ENCODE measurements at places on chromosomes 2 and 18.

GRCh38 chr2:33897741-33898140, 298.6 kb upstream of the FAM98A start:
- DNase-seq: no peak

DNA sequence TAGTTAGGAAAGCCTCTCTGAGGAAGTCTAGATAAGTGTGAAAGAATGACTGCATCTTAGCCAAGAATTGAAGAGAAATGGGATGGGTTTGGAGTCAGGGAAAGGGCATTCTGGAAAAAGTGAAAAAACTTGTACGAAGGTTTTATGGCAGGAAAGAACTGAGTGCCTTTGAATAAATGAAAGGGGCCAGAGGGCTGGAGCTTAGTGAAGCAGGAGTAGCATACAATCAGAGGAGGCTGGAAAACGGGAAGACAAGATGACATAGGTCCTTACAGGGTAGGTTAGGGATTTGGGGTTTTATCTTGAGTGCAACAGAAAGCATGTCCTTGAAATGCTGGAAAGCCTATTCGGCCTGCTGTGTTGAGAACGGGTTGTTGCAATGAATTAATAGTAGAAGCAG, 152.6 kb upstream of the RND3 start:
- DNase-seq: no peak

DNA sequence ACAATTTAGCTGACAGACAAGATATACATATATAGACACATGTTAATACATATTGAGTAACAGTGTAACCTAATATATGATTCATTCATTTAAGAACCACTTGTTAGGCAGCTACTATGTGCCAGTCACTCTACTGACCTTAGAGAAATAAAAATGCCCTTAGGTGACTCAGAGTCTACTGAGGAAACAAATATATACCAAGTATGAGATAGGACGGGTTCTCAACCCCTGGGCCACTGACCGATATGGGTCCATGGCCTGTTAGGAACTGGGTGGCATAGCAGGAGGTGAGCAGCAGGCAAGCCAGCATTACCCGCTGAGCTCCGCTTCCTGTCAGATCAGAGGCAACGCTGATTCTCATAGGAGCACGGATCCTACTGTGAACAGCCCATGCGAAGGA, 14.8 kb downstream of the STRN start:
- DNase-seq: no peak

- no peak for DNase-seq
Observed at GRCh38 chr2:191231995-191232394, 13.2 kb upstream of the MYO1B start.

DNA sequence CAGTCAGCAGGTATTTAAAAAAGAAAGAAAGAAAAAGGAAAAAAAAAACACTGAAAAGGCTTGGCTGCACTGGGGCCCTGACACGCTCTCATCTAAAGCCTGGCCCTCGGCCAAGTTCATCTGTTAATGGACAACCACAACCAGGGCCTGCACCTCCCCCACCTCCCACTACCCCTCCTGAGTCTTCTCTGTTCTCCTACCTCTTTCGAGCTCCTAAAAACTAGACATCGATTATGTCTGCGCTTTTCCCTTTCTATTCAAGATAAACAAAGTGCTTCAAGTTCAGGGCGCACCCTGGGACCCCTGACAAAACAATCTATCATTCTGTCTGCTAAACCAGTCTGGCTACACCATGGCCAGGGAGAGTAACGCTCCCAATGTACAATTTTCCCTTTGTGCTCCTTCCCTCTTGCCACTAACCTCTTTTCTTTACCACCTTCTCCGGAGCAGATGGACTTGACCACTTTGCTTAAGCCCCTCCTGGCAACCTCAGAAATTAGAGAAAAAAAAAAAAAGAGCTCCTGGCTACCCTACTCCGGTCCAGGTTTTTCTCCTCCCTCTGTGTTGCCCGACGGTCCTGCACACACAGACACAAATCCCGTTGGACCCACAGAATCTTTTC, 22.7 kb downstream of the BCL11A start:
- no peak for DNase-seq

- DNase-seq: no peak
Observed at GRCh38 chr2:241953324-241953928, 83.9 kb downstream of the RTP5 start.

- no peak for DNase-seq
Observed at GRCh38 chr2:66689456-66690051, 254.6 kb downstream of the MEIS1 start.

DNA sequence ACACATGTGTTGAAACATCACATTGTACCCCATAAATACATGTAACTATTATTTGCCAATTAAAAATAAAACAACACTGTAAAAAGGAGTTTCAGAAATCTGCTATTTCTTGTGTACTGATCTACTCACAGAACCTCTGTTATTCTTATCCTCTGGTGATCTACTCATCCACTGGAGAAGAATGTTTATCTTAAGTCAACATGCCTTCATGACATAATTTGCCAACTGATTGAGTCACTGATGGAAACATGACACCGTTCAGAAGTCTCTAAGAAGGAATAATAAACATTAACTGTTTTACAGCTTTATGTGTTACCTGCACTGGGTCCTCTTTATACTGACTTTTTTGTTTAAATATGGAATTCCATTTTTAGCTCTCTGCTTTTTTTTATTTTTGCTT, 555.2 kb downstream of the DCDC2C start:
- no peak for DNase-seq

DNA sequence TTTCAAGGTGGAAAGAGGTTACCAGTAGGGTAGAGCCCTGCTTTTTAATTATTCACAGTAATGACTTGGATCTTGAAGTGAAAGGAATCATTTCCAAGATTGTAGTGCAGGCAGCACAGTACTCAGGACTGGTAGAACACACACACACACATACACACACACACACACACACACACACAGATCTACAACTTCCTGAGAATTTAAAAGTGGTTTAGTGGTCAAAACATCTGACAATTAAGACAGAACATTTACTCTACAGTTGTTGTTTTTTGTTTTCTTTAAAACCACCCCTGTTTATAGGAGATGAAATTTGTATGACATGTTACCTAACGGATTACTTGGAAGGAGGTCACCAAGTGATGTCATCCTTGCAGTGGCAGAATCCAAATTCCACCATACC, 146.7 kb upstream of the VRK2 start:
- DNase-seq: no peak

GRCh38 chr2:8571301-8571791, 110.5 kb upstream of the ID2 start:
- DNase-seq: no peak

Measured in omental fat pad (tissue), 4 donors.